ENCODE measurements at places on chromosomes 7 and 10.

GRCh38 chr7:142557971-142558582 is 191.2 kb upstream of the PRSS1 start:
- no peak for DNase-seq

DNA sequence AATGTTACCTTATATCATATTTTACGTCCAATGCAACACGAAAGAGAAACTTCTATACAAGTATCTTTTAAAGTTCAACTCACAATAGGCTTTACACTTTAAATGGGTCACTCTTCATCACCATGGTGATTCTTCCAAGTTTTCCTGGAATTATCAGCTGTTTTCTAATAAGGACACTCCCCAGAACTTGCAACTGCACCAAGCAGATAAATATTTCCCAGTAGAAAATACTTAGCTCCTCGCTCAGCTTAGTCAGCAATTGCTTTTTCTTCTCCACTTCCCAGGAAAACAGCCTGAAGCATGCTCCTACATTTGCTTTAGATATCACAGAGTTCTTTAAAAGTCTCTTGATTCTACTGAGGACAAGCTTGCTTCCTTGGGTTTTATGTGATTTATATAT is 25.7 kb upstream of the ADD3 start:
- DNase-seq, result no peak

GRCh38 chr7:54783952-54784351 is 24.9 kb upstream of the SEC61G start:
- no peak for DNase-seq

GRCh38 chr10:100008708-100009282 is 952 bp downstream of the DNMBP start:
- no peak for DNase-seq

- DNase-seq, result no peak
Measured at GRCh38 chr10:121138112-121138860, 287.1 kb downstream of the WDR11 start.

All from activated CD8-positive, alpha-beta memory T cell treated with anti-CD3 and anti-CD28 coated beads for 48 hours (primary cell).